ENCODE measurements at places on chromosomes 5 and 9.

DNA sequence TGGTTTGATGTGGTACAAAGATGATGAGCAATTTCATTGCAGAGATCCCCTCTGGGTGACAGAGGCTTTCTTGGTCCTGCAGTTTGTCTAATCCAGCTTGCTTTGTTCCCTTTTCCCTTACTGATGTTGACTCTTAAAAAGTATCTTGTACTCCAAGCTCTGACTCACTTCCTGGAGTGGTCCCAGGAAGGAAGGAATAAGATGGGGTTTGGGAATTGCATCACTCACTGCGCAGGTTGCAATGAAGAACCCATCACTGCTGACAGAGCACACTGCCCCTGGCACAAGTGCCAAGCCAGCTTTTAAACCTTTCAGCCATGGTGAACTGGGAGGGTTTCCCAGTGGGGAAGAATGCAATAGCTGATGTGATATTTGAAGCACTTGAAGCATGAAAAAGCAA, 662.2 kb upstream of the CTNND2 start:
- no peak for DNase-seq

DNA sequence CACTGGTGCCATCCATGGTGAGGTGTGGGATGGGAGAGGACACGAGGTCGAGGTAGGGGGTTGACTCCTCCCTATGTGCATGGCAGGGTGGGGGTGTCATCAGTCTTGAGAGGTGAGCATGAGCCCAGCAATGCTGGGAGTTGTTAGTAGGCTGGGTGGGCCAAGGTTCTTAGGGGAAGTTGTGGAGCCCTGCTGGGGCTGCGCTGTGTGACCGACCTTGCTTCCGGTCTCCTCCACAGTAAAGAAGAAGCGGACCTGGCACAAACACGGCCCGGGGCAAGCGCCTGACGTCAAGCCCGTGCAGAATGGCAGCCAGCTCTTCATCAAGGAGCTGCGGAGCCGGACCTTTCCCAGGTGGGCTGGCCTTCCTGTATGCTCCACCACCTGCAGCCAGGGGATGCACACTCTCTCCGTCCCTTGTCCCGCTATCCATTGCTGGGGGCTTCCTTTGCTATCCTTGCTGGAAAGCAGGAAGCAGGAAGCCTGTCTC, 59.8 kb downstream of the PHF2 start:
- DNase-seq = no peak

GRCh38 chr5:181160152-181160754, 12.9 kb downstream of the OR2V2 start:
- no peak for DNase-seq

DNA sequence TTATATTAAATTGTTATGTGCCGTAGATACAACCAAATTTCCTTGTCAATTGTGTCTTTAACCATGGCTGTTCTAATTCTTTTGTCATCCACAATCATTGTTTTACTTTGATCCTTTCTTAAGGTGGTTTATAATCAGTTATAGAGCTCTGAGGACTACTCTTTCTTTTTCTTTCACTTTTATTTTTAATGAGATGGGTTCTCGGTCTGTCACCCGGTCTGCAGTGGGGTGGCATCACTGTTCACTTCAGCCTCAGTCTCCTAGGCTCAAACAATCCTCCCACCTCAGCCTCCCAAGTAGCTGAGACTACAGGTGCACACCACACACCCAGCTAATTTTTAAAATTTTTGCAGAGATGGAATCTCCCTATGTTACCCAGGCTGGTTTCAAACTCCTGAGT, 74.2 kb downstream of the ANXA2R start:
- no peak for DNase-seq

DNA sequence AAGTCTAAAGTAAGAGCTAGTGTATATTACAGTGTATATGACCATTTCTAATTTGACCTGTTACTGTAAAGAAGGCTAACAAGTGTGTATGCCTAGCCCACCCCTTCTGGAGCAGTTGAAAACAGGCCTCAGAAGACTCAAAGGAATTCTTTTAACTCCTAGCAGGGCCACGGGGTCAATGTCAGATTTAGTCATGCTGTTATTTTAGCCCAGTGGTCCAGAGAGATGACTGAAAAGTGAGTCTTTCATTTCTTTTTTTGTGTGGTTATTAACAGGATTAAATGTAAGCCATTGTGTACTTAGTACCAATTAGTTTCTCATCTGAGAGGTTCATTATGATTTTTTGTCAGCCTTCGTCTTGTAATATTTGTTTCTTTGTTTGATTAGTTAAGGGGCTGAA, 24.4 kb downstream of the ZCCHC7 start:
- DNase-seq = no peak

GRCh38 chr5:36162810-36163486, 11.0 kb downstream of the SKP2 start:
- no peak for DNase-seq

Measured in KBM-7 (cell line).